Hematopoietic multipotent progenitor cell treated with erythropoietin and hydrocortisone succinate and interleukin-3 and kit ligand, for 8 days (in vitro differentiated cells): ENCODE measurements at places on chromosomes 4 and X.

DNA sequence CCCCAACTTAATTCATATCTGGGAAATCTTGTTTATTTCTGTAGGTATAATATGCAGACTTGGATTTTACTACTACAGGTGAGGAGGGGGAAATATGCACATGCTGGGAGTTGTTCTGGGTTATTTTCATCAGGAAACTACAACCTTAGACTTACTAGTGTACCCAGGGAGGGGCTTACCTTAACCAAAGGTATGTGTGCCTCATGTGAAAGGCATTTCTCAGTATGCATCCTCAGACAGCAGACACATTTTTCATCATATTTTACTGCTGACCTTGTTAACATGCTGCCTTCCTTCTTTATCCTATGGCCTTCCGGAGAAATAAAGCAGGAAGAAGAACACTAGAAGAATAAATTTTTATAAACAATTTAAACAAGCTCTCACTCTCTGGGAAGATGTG, 214.9 kb downstream of the SPANXN4 start:
- DNase-seq = no peak

DNA sequence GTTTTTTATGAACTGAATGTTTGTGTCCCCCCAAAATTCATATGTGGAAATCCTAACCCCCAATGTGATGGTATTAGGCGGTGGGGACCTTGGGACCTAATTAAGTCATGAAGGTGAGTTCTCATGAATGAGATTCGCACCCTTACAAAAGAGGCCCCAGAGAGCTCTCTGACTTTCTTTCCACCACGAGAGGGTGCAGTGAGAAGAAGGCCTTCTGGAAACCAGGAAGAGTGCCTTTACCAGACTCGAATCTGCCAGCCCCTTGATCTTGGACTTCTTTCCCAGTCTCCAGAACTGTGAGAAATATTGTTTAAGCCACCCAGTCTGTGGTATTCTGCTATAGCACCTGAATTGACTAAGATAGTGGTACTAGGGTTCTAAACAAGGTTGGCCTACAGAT, 40.8 kb downstream of the STK26 start:
- no peak for DNase-seq

DNA sequence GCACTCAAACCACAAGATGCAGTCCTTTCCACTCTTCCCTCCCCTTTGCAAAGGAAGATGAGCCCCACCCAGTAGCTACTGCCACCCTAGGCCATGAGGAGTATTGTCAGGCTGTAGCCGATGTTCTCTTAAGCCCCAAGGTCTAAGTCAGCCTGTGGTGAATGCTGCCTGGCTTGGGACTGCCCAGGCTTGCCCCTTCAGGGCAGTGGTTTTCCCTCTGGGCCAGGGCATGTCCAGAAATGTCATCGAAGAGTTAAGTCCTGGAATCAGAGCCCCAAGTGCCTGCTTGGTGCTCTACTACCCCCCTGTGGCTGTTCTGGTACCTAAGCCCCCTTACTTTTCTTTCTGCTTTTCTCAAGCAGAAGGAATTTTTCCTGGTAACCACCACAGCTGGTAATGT, 11.8 kb upstream of the PGK1 start:
- DNase-seq = peak; percentile 60

GRCh38 chrX:106220177-106220576, 52.1 kb downstream of the PWWP3B start:
- no peak for DNase-seq

GRCh38 chr4:1674682-1675081, 9.4 kb downstream of the FAM53A start:
- DNase-seq = no peak

DNA sequence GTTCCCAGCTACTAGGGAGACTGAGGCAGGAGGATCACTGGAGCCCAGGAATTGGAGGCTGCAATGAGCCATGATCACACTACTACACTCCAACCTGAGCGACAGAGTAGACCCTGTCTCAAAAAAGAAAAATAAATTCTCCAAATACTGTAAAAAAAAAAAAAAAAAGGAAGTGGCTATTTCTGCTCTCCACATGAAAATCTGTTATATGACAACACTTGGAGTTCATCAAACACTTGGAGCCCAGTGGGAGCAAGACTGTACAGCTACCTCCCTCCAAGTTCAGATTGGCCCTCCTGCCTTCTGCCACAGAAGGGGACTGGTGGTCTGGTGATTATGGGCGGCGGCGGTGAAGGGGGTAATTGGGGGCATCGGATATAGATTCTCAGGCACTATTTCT, 9.0 kb upstream of the CLDN34 start:
- no peak for DNase-seq

- DNase-seq = no peak
These were observed at the start of gene CCDC158 for GRCh38 chr4:76420762-76421581. Gene CCDC158, minus strand, starts transcription at chr4:76421141. Its CDS starts 17,934 bp downstream, at chr4:76403207.

GRCh38 chrX:55057675-55058249, 17.1 kb upstream of the PAGE2B start:
- DNase-seq = peak; percentile 69

- DNase-seq = no peak
These were observed 46.8 kb downstream of the GSTCD start for GRCh38 chr4:105755375-105755774.

DNA sequence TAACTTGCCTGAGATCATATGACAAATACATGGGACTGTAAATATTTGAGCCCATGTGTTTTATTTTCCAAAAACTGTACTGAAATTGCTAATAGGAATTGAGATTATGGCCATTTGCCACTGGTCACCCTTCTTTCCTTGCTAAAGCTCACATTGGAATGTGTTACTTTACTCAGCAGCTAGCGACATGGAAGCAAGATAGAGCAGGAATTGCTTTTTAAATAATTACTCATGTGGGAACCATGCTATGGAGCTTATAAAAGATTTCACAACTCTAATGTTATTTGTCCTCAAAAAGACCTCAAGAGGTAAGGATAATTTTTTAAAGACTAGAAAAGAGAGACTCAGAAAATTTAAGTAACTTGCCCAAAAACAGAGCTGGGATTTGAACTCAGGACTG, 48.8 kb upstream of the AFAP1 start:
- DNase-seq = no peak

GRCh38 chrX:118536687-118537461, 41.3 kb downstream of the DOCK11 start:
- DNase-seq = peak; percentile 47

GRCh38 chrX:45619290-45619689, 418.6 kb upstream of the DIPK2B start:
- DNase-seq = no peak

GRCh38 chr4:158578476-158578875, 56.8 kb downstream of the RXFP1 start:
- DNase-seq = peak; percentile 44

DNA sequence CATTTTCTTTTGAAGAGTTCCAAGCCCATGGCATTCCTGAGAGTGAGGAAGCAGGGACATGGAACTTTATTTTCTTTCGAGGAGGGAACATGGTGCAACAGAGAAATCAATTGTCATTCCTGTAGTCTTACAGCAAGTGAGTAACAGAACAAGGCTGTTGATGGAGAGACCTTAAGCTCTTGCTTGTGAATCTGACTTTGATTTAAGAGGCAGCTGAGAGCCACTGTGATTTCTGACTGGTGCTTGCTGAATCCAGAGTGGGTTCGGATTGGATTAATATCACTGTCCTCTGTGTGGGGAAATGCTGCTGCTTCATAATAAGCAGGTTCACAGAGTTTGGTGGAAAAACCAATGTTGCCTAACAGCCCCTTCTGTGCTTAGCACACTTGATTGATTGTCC, 4.7 kb upstream of the ATP1B4 start:
- DNase-seq = no peak

DNA sequence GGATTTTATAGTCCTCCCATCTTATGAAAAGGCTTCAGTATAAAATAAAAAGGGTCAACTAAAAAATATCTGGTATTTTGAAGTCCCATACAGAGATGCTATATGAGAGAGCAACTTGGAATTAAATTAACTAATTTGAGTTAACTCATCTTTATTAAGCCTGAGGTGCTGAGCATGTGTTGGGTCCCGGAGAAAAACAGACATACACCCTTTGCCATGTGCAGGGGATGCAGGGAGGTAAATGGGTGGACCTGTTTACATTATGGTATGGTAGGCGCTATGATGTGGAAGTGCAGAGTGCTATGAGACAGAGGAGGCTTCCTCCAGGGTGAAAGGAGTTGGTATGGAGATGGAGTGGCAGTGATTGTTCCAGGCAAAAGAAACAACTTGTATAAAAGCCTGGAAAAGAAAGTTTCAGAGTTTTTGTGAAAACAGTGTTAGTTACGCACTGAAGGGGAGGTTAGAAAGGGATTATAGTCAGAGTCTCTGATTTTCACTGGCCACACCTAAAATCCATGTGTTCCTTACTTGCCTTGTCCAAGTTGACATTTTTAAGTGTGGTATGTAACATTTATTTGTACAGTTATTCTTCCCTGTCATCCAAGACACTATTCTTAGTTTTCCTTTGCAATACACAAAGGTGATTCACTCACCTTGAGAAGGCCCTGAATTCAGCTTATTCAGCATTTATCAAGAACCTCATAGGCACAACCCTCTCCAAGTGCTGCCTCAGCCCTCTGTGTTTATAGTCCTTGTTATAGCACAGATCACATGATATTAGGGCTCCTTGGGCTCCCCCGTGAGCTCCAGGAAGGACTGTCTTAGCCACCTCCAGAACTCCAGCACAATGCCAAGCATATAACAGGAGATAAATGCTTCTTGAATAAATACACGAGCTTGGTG, 152.0 kb downstream of the RASL11B start:
- DNase-seq = no peak

- DNase-seq = no peak
These were observed 248.4 kb upstream of the TTC29 start for GRCh38 chr4:147194114-147194513.

- DNase-seq = peak; percentile 63
These were observed 855 bp downstream of the KLF3 start for GRCh38 chr4:38664706-38665401.

DNA sequence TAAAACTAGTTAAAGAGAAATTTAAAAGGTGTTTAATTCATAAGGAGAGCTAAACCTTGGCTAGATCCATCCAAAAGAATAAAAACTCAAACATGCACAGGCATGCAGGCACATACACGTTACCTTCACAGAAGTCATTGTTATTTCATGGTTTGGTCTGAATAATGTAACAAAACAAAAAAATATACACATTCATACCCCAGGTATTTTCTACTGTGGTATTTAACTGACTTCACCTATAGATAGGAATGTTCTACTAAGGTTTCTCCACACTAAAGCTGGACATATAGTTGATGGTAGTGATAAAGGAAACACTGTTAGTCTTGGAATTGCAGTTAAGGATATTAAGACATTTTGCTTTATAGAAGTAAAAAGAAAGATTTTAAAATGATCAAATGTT, 283.6 kb upstream of the PCDH10 start:
- DNase-seq = no peak

GRCh38 chr4:174305961-174306360, 22.2 kb downstream of the CEP44 start:
- DNase-seq = no peak

DNA sequence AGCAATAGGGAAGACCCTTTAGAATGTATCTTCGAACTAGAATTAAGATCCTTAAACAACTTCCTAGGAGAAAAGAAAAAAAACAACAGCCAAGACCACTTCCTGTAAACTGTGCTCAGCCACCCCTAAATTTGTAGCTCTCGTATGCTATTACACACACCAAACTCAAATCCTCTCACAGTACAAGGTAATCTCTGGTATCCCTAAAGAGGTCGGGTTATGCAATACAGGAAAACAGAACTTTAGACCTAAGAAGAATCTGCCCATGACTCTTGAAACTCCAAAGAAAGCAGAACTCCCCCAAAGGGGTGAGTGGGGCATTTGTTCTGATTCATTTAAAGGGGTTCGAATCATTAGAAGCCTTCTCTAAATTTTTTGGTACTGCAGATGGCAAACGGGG, 170.9 kb upstream of the CASK start:
- DNase-seq = no peak

DNA sequence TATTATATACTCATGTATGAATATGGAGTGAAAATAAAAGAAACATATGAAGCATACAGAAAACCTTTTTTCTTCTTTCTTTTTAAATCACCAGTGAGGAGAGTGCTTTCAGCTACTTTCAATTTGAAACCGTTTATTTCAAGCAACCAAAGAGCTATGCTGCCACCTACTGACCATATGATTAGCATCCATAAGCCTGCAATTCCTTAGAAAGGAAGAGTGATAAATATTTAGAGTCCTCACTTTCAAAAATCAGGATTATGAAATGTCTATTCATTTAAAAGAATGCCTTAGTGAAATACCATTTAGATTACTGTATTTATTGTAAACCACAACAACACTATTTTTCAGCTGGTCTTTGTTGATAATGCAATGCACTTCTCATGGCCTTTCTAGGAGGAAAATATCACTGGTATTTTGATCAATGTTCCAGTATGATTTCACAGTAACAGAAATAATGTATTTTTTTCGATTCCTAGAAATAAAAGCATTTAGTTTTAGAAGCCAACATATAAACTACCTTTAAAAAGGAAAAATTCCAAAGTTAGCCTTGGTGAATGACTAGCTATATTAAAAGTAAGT, 667.6 kb downstream of the PCDH18 start:
- DNase-seq = peak; percentile 74

- DNase-seq = peak; percentile 54
These were observed 9.3 kb downstream of the LCORL start for GRCh38 chr4:18012134-18012806.

GRCh38 chr4:10803713-10804343, 119.3 kb upstream of the CLNK start:
- DNase-seq = no peak

DNA sequence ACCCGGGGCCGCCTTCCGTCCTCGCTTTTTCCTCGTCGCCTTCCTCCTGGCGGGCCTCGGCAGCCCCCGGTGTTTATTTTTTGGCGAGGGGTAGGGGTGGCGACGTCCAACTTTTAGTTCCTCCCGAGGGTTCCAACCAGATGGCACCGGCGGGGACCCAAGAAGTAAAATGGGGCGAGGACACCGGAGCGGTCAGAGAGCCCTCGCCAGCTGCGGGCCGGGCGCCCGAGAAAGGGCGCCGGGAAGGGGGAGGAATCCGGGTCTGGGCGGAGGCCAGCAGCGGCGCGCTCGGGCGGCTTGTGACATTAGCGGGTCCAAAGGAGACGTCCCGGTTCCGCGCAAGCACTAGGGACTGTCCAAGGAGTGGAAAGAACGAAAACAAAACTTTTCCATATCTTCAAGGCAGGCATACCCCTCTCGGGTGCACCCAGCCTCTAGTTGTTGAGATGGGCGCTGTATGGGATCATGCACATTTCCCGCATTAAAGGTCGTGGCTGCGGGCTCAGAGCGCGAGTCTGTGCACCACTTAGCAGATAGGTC, 691 bp upstream of the USP46 start:
- peak; percentile 44 for DNase-seq

DNA sequence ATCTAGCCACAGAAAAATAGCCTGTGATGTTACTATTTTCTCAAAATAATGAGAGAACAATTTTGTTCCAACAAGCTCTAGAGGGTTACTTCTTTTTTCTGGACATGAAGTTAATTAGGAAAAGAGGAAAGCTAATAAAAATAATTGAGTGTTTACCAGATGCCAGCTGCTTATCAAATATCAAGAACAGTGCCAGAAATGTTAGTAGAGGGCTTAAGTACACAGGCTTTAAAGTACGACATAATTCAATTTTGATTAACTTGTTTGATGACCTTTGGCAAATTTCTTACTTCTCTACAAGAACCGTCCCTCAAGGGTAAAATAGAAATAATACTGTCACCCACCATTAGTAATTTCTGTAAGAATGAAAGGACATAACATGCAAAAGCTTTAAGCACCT, 977.0 kb downstream of the FSTL5 start:
- no peak for DNase-seq

- DNase-seq = no peak
These were observed 19.4 kb downstream of the SEPTIN11 start for GRCh38 chr4:76968937-76969336.
